ENCODE measurements at places on chromosomes 7 and 10. TPM values are rescaled to one million over a fixed set of nuclear protein-coding genes. Genes with fewer than 3 reads are reported as not detected.

Gene MDFIC
- 11.4 TPM for polyA plus RNA-seq

Gene SLC29A3
- 9.7 TPM for polyA plus RNA-seq

Gene GPER1
- 4.1 TPM for polyA plus RNA-seq

Gene SNCG
- polyA plus RNA-seq: not detected

Gene ZWINT
- polyA plus RNA-seq: 0.74 TPM

Gene FAM24B
- polyA plus RNA-seq: 0.64 TPM

Gene CALHM1
- not detected for polyA plus RNA-seq

Gene PNLIPRP3
- polyA plus RNA-seq: not detected

Gene CDC14C
- polyA plus RNA-seq: not detected

Gene TUBB8
- polyA plus RNA-seq: not detected
